ENCODE measurements at places on chromosomes 5 and 9.

- no peak for DNase-seq
Observed at GRCh38 chr5:176664479-176664878, 17.2 kb downstream of the TSPAN17 start.

DNA sequence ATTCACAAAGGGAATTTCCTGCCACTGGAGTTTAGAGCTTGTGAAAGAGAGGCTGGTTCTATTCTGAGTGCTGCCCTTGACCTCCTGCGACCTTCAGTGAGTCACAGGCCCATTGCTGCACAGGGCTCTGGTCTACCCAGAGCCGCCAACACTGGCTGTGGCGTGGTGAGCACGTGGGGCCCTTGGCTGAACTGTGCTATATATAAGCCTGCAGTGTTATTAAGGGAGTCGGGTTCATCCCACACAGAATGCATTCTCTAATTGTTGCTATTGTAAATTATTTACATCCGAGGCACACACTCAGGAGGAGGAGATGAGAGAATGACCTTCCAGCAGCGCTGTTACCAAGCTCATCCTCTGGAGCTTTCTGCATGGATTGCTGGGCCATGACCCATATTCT is 47.1 kb downstream of the BRINP1 start:
- DNase-seq = peak; percentile 87

DNA sequence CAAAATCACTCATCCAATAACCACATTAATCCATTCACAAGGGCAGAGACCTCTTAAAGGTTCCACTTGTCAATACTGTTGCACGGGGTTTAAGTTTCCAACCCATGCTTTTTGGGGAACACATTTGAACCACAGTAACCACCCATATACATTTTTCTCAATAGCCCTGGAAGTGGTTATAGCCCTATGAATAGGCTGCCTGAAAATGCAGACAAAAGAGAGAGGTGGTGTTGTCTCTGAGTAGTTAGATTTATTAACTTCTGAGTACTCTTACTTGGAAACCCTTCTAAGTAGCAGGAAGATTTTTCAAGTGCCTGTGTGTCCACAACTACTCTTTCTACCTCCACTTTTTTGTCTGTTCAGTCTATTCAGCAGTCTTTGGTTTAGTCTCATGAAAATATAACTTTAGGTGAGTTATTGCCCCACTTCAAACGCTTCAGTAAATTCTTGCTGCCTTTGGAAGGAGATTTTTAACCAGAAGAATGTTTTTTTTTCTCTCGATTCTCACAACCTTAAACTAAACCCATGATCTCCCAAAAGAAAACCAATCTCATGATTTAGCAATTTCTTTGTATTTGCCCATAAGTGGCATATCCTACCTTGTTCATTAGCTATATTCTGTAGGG is 42.6 kb downstream of the ARHGEF28 start:
- DNase-seq = no peak

GRCh38 chr9:107251756-107252322 is 31.2 kb upstream of the RAD23B start:
- no peak for DNase-seq

DNA sequence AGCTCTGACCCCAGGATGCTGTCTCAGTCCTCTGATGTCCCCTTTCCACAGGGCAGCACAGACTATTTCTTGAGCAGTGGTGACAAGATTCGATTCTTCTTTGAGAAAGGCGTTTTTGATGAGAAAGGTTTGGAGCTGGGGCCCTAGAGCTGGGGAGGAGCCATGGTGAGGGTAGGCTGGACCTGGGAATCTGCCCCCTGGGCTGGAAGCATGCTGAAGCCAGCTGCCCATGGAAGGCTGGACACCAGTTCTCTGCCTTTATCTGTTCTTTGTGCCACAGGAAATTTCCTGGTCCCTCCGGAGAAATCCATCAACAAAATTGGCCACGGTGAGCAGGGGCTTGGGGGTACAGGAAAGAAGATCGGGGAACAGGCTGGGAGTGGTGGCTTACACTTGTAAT is 12.9 kb downstream of the PHYHD1 start:
- DNase-seq = peak; percentile 34

- DNase-seq = no peak
Observed at GRCh38 chr9:29078063-29078666, 1504.9 kb upstream of the C9orf72 start.

DNA sequence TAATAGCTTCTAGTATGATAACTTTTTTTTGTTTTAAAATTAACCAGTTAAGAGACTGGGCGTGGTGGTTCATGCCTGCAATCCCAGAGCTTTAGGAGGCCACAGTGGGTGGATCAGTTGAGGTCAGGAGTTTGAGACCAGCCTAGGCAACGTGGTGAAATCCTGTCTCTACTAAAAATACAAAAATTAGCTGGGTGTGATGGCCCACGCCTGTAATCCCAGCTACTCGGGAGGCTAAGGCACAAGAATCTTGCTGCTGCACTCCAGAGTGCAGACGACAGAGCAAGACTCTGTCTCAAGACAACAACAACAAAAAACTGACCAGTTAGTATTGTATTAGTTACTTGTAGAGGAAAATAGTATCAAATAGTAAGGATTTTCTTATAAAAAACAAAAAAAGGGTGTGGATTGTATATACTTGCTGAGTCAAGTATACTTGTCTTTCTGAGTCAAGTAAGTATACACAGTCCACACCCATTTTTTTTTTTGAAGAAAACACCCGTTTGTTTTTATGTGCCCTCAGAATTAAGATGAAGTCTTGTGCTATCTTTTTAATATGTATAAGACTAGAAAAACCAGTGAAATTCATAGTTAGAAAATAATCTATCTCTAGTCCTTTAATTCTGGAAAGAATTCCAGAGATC is 25.3 kb downstream of the UBAP1 start:
- DNase-seq = no peak

DNA sequence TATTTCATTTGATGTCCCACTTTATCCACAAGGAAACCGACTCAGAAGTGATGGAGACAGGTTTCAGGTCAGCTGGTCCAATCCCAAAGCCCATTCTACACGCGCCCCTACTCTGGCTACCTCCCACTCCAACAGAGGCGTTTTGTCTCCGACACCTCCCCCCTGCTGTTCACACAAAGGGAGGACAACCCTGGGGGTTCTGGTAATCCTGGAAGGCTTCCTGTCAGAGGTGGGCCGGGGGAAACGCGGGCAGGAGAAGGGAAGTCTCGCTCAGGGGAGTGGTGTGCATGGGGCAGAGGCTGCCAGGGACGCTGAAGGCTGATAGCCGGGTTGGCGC is 39.7 kb upstream of the GABRP start:
- no peak for DNase-seq

DNA sequence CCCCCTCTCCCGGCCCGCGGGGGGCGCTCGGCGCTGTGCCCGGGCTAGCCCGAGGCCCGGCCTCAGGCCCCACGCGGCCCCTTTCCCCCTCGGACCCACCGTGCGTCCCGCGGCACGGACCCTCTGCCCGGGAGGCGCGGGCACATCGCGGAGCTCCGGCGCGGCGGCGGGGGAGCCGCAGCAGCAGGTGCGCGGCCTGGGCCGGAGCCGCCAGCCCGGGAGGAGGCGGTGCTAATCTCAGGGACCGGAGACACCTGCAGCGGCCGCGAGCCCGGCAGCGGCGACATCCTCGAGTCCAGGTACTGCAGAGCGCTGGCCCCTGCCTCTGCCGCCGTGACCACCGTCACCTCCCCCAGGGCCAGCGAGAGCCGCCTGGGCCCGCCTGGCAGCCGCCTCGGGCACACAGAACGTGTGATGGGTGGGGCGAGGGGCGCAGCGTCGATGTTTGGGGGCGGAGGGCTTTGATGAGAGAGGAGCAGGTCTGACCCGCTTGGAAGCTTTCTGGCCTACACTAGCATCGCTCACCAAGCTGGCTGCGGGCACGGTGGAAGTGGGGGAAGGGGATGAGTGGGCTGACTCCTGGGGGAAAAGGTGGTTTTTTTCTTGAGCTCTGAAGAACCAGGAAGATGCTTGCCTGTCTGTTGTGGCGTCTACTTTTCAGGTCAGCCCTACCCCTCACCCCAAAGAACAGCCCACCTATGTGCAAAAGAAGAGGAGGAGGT is 524 bp downstream of the CYFIP2 start:
- peak; percentile 78 for DNase-seq

DNA sequence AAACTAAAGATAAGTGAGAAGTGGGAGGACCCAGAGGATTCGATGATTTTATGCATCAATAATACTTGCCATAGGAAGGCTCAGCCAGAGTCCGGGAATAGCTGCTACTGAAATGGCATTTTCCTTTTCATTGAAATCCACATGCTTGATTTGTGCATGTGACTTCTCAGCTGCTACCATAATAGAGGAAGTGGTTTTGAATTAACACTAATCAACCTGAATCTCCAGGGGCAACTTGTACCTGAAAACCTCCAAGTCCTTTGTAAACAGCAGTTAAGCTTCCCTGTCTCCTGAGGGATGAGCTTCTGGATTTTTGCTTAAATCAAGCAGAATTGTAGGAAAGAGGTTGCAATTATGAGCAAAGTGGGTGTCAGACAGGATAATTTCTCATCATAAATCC is 124.9 kb downstream of the PPP2R2B start:
- no peak for DNase-seq

- DNase-seq = no peak
Observed at GRCh38 chr5:145479271-145479670, 355.9 kb downstream of the PRELID2 start.

GRCh38 chr9:98584059-98584458 is 124.7 kb downstream of the GABBR2 start:
- DNase-seq = no peak

DNA sequence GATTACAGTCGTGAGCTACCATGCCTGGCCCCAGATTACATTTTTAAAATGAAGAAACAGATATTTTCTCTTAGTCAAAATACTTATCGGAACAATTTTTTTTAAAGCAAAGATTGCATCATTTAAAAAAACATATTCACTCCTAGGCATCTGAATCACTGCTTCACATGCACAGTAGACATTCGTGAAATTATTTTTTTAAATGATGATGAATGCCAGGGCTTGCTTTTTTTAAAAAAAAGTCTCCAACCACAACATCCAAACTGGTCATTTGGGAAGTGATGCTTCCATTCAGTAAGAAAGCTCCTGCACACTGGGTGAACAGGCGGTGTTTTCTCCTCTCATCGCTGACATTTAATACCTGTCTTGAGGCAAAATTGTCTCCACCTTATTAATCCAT is 223.0 kb upstream of the DMRT1 start:
- DNase-seq = no peak

- DNase-seq = no peak
Observed at GRCh38 chr5:2181557-2181956, 298.8 kb upstream of the IRX4 start.

DNA sequence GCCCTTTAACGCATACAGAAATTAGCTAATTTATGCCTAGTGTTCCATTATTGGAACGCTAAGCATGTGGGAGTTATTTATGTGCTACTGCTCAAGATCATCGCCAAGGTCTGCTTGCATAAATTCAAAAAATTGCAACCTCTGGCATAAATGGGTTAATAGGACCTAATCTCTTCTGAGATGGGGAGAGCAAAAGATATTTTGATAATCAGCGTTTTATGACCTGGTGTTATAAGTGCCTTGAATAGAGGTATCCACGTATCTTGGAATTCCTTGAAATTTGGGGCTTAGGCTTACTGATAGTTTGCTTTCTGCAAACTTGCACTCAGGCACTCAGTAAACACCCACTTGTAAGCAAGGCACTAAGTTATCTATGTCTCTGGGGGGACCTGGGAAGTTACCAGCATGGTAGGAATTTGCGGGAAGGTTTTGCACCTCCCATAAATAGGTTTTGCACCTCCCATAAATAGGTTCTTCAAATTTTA is 1.8 kb downstream of the SUB1 start:
- DNase-seq = no peak

DNA sequence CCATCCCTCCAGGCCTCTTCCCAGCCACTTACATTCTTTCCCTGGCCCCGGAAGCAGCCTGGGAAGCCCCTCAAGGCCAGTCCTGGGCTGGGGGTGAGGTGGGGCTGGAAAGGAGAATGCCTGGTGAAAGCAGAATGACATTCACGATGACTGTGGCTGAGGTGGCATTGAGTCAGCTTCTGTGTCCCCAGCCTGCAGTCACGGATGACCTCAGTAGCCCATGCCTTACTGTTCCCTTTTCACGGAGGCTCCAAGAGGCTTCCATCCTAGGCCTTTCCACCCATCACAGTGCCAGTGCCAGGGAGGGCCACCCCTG is 2.7 kb downstream of the PRDM12 start:
- DNase-seq = no peak

DNA sequence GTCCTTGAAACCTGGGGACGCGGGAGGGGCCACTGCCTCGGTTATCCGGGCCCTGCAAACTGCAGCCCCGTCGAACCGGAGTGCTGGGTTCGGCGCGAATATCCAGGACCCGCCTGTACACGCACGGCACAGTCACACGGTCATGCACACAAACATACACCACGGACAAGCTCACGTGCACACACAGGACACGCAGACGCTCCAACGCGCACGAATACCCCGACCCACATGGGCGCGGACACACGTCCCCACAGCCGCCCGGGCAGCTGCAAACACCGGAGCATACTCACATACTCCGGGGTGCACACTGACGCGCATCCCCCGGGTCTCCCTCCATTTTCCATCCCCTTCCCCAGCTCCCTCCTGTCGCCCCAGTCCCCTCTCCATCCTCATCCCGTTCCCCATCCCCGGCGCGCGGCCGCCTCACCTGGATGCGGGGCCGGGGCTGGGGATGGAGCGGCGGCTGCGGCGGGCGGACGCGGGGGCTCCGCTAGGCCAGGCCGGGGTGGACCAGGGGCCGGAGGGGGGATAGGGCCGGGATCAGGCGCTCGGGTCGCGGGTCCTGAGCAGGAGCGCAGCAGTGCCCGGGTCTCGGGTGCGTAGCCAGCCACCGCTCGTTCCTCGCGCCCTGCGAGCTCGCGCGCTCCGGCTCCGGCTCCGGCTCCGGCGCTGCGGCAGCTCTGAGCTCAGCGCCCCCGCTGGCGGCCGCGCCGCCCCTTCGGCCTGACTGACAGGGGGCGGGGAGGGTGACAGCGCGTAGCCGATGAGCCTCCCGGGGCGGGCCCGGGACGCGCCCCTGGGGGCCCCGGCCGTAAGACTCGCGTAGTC is at the start of the genes EIF4E1B and SNCB:
Gene EIF4E1B (plus strand): TSS at position 823 of the 828 bp plus-strand sequence. CDS start 12,113 bp downstream, outside the sequence.
Gene SNCB (minus strand): TSS at position 682 of the 828 bp plus-strand sequence. CDS start 880 bp downstream, outside the sequence.
- DNase-seq = peak; percentile 74

GRCh38 chr9:36407122-36407723 is 7.2 kb upstream of the RNF38 start:
- DNase-seq = peak; percentile 72

DNA sequence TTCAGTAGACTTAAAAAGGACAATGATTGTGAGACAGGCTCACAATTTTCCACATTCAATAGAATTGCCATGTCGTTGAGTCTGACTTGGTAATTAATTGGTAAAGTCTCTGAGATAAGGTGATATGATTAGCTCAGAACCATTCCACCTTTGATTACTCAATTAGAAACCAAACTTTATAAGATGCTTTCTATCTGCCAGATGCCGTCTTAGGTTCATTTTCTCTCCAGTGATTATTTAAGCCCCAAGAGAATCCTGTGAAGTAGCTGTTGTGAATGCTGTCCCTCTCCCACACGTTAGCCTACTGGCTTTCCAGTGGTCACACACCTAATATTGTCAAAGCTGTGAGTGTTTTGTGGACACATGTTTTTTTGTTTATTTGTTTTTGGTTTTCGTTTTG is 528.9 kb upstream of the ZNF462 start:
- no peak for DNase-seq

GRCh38 chr5:134005417-134006061 is 764 bp upstream of the VDAC1 start:
- peak; percentile 84 for DNase-seq

GRCh38 chr5:88236866-88237642 is 31.6 kb downstream of the TMEM161B start:
- DNase-seq = no peak

- DNase-seq = peak; percentile 60
Observed at GRCh38 chr9:133250741-133251170, 24.2 kb downstream of the ABO start.

All from kidney (tissue), 22 donors.